Brain (organoid and tissue), 16 donors: ENCODE measurements at places on chromosomes 5 and 9. TPM values are rescaled to one million over a fixed set of nuclear protein-coding genes. Genes with fewer than 3 reads are reported as not detected.

The SPINK6 gene
- polyA plus RNA-seq: not detected

The COL27A1 gene
- polyA plus RNA-seq: 0.17 TPM

The SUSD3 gene
- 3.9 TPM for polyA plus RNA-seq

The HRCT1 gene
- 4.0 TPM for polyA plus RNA-seq

The CER1 gene
- 4.1 TPM for polyA plus RNA-seq

The NME5 gene
- 5.1 TPM for polyA plus RNA-seq
